CD4-positive, alpha-beta T cell treated with Interleukin-6 for 4 hours (primary cell): ENCODE measurements at places on chromosomes 3 and 15.

- peak; percentile 37 for DNase-seq
These were observed 684 bp upstream of the RPS27L start for GRCh38 chr15:63157891-63158431.

DNA sequence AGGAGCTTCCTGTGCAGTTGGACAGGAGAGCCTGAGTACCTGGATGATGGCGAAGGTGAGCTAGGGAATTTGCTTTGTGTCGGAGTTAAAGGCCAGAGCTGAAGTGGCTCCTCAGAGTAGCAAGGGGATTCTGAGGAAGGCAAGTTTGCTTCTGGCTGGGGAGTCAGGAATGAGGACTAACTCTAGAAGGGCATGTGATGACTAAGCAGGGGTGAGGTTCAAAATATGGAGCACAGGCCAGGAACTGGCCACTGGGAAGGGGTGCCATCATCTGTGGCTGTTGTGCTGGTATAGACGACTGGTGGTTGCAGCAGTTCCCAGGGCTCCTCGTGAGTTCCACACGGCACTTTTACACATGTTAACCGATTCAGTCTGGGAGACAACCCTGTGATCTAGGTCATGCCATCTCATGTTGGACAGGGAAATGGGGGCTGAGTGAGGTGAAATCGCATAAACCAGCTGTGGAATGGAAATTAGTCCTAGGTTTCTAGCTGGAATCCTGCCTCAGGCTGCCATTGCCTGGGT is 100.8 kb downstream of the EEFSEC start:
- no peak for DNase-seq

GRCh38 chr3:179037351-179037750 is 34.3 kb downstream of the ZMAT3 start:
- DNase-seq: peak; percentile 78

- no peak for DNase-seq
These were observed 44.0 kb downstream of the TM2D3 start for GRCh38 chr15:101608201-101608600.

DNA sequence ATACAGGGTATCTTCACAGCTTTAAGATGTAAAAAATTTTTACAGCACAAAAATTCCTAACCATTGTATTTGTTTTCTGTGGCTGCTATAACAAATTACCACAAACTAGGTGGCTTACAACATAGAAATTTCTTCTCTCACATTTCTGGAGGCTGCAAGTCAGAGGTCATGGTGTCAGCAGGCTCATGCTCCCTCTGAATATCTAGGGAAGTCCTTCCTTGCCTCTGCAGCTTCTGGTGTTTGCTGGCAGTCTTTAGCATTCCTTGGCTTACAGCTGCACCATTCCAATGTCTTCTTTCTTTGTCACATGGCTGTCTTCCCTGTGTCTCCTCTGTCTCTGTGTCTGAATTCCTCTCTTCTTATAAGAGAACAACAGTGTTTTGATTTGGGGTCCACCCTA is 310.2 kb upstream of the SUCLG2 start:
- DNase-seq: no peak

GRCh38 chr15:47296881-47297280 is 420.4 kb upstream of the SEMA6D start:
- DNase-seq: no peak

DNA sequence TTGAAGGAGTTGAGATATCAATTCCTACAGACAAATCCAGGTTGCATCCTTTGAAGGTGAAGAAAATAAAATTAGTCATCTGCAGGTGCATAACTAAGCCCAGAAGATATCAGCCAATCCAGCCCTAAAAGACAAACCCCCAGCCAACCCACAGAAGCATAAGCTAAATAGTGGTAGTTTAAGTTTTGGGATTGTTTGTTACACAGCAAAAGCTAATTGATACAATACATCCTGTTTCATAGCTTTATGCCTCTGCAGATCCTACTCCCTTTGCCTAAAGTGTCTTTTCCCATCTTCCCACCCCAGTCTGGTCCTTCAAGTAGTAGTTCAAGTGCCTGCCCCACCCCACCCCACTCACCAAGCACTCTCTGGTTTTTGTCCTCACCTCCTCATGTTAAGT is 48.6 kb upstream of the CAPN7 start:
- no peak for DNase-seq

DNA sequence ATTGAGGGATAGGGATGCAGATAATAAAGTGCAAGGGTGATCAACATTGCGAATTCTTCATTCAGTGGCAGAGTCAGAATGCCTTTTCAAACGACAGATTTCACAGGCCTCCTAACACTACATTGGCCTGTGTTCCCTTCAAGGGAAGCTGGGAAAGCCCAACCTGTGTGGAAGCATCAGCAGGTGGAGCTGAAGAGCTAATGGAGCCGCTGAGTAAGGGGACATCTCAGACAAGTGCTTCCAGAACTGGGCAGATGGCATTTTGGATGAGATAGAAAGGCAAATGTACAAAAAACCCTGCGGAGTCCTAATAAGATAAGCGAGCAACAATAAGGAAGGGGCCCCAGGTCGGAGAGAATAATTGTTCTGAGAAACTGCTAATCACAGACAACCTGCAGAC is 8.5 kb upstream of the SLC24A5 start:
- DNase-seq: no peak

DNA sequence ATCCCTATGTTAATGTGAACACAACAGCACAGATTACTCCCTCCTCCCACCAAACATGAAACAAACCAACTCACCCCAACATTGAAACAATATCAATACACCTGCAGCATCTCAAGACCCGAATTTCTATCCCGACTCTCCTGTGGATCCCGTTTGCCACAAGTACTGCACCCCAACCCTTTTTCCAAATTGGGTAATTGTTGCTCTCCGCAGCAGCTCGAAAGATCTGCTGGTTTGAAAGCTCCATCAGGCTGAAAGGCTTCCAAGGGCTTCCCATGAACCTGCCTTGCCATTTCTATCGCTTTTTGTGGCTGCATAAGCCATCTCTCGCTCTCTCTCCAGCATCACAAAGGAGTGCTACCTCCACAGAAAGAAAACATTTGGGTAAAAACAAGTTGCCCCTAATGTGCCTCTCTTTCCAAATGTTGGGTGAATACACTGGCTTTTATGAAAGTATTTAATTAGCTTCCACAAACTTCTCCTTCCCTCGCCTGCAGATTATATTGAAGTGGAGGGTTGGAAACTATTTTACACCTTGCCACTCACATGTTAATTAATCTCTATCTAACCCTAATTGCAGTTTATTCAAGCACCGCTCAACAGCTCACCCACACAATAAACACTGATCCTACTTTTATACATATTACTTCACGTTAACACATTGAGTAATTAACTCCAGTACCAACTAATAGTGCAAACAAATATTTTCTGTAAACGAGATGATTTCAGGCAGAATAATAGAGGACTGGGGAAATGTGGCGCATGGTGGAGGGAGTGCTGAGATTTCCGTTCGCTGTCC is 2.5 kb upstream of the FEZF2 start:
- no peak for DNase-seq

DNA sequence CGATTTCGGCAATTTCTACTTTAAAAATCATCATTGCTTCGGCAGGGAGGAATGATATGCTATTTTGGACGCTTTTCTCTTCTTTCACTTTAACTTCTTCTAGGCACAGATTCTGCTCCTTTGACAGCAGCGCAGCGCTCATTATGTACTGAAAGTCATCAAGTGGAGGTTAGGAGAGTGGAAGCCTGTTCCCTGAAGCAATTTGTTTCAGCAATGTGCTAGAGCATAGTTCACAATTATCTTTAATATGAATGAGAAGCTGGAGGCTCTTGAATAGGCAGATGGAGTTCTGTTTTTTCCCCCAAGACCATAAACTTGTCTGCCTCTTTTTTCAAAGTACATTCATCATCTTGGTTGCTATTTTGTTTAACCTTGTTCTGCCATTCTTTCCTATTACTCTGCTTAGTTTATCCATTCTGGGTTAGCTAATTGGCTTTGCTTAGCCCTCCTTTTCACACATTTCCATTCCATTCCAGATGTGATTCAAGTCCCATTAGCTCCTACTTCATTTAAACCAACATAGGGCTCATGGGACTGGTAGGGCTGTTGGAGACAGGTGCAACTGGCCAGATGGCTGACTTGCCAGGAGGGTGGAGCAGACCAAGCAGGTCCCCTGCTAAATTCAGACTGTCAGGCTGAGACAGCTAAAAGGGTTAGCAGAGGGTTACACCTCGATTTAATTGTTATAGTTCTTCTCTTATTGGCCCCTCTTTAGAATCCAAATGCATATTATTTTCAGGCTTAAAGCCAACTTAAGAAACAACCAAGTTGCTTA is 534.7 kb upstream of the CBLB start:
- no peak for DNase-seq

DNA sequence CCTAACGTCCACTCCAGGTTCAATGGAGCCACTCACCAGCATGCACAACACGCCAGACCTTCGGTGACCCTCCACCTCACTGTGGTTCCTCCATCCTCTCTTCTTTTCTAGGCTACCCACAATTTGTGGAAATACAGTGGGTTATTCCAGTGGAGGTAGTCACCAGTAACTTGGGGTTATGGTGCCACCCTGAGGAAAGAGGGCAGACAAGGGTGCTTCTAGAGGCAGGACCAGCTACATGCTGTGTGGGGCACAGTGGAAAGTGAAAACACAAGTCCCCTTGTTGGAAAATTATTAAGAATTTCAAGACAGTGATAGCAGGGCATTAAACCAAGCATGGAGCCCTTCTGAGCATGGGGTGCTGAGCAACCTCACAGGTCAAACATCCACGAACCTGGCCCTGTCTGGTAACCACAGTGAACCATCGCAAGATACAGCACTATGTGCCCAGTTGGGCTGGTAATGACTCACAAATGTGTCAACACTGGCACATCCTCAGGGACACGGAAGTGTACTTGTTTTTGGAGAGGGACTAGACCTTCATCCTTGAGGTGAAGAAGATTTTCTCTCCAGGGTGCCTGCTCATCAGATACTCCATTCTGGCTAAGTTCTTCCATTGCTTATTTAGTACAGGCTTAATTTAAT is 166.7 kb downstream of the STT3B start:
- DNase-seq: peak; percentile 6

GRCh38 chr3:46422617-46423016 is 15.6 kb downstream of the CCRL2 start:
- no peak for DNase-seq

- no peak for DNase-seq
These were observed 50.6 kb downstream of the SLC6A6 start for GRCh38 chr3:14452740-14453710.

DNA sequence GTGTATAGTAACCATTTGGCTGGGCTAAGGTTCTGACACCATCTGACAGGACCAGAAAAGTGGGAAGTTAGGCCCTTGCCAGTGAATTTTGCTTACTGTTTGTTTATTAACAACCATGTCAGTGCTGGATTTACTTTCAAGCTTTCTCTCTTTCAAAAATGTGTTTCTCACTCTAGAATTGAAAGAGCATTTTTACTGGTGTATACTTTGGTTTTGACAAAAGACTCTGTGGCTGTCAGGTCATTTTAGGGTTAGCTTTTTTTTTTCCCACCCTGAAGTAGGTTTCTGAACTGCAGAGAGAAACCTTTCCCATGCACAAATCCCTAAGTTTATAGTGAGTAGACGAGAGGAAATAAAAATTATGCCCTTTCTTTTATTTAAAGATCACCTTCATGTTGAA is 230.0 kb upstream of the TBC1D5 start:
- no peak for DNase-seq

DNA sequence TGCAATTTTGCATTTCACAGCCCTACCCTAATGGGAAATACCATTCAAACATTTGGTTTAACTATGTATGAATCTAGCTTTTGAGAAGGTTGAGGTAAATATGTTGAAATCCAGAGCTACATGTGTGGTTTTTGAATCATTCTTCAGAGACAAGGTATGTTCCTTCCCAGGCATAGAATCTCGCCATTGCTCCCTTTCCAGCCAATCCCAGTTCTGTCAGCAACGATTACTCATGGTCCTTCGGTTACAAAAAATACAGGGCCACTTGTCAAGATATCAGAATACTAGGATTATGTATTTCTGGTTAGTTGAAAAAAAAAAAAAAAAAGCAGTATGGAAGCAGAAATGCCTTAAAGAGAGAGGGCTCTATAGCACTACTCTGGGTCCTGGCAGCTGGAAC is 182.4 kb downstream of the RBMS3 start:
- DNase-seq: no peak

- DNase-seq: no peak
These were observed 45.2 kb downstream of the ADAM10 start for GRCh38 chr15:58704155-58704865.

- no peak for DNase-seq
These were observed 186.6 kb upstream of the RORA start for GRCh38 chr15:61415617-61416120.

DNA sequence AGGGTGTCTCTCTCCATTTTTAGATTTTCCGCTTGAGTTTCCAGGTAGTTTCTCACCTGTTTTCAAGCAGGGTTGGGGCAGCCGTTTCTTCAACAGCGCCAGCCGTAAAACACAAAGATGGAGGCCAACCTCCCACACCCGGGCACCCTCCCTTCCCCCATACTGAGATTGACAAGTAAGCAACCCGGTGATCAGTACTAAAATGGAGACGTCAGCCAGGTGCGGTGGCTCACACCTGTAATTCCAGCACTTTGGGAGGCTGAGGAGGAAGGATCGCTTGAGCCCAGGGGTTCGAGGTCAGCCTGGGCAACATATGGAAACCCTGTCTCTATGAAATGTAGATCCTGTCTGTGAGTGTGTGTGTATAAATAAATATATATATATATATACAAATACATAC is 903 bp upstream of the ZSCAN2 start:
- no peak for DNase-seq
